ENCODE measurements at places on chromosomes 6 and 20.

GRCh38 chr6:106614166-106614565, 15.1 kb downstream of the RTN4IP1 start:
- DNase-seq = no peak

- DNase-seq = no peak
These were observed 93.1 kb downstream of the PRND start for GRCh38 chr20:4814696-4815252.

GRCh38 chr6:16602035-16602434, 159.2 kb downstream of the ATXN1 start:
- no peak for DNase-seq

GRCh38 chr20:62205618-62206387, 14.3 kb downstream of the HRH3 start:
- DNase-seq = no peak

DNA sequence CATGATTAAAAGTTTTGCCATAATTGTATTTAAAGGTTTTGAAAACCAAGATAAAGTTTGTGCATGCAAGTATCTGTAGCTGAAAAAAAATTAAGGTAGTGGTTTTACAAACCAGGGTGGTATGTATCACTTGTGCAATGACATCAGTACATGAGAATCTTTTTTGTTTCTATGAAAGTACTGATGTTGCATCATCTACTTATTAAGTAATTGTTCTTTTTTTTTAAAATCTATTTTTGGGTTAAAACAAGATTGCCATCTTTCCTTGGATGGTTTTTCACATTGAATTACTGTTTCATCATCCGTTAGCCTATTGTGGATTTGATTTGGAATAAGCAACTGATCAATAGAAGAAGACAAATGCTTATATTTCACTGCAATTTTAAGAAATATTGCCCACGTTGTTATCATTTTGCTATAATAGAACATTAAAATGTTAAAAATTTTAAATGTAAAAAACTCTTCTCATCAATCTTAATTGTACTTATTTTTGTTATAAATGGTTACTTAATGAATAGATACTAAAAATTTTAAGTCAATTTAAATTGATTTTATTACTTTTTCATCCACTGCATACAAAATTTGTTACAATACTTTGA, 39.8 kb upstream of the TAGAP start:
- DNase-seq = no peak

DNA sequence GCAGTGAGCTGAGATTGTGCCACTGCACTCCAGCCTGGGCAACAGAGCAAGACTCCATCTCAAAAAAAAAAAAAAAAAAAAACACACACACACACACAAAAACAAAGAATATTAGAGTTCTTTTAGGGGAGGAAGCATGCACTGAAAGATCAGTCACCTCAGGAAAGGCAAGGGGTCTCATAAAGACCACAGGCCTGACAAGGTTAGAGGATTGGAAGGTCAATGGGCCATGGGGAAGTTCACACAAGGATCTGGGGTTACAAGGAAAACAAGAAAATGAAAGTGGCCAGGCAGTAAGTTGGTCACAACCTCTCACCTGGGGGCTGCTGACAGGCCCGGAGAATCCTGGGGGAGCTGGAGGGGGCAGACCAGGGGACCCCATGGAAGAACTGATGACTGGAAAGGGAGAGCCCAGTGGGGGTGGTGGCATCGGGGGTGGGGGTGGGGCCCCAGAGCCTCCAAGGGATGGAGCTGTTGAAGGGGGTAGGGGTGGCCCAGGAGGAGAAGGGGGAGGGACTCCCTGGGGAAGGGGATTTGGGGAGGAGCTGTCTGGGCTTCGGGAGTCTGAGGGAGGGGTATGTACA, 1.5 kb downstream of the RXRB start:
- DNase-seq = no peak

Measured in NCI-H774 (cell line).